ENCODE measurements at places on chromosomes 7 and 10.

GRCh38 chr7:14425559-14425958 lies 436.1 kb upstream of the ETV1 start:
- no peak for DNase-seq

GRCh38 chr7:55508221-55509011 lies 63.9 kb downstream of the VOPP1 start:
- DNase-seq, result peak; percentile 31

- DNase-seq, result no peak
Observed at GRCh38 chr7:157234271-157234670, 95.5 kb downstream of the UBE3C start.

DNA sequence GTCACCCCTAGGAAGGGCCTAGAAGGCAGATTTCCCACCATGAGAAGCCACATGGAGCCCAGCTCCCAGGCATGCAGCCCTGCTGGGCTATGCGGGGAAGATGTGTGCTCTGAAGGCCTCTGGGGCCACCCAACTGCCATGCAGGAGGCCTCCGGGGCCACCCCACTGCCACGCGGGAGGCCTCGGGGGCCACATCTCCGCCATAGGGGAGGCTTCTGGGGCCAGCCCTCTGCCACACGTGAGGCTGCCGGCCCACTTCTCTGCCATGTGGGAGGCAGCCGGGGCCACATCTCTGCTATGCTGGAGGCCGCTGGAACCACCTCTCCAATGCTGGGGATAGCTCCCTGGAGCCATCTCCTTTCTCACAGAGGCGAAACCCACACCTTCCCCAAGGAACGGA lies 451.8 kb downstream of the DNAJB6 start:
- no peak for DNase-seq

GRCh38 chr10:73879296-73880173 lies 5.2 kb upstream of the CAMK2G start:
- peak; percentile 91 for DNase-seq

DNA sequence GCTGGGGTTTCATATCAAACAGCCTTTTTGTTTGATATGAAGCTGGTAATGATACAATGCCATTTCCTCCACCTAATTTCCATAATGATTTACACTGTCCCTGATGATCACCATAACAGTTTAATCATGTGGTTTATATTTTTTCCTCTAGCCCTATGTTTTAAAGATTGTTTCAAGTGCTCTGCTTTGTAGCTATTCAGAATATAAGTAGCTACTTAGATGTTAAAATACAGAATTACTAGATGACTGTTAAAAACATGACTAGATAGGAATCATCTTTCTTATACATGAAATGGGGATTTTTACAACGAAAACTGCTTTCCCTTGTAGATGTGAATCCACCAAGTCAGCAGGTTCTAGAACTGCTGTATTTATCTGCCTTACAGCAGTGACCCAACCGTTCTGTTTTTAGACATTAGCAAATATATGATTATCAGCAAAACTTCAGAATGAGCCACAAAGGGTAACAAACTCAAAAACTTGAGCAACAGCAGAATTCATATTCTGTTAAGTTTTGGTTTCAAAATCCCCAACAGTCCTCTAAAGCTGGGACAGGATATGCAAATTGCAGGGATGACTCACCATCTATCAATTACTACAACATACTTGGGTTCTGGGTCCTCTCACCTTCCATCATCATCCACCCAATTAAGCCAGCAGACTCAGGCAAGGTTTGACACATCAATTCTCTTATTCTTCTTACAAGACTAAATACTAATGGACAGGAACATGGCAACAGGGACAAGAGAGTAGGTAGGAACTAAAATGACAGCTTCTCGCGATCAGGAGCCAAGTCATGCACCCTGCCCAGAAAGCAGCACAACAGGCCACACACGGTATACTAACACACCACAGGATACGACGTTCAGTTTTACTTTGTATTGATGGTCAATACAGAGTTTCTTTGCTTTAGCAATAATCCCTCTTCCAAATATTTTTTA lies 83.9 kb downstream of the PIP4K2A start:
- no peak for DNase-seq

GRCh38 chr10:12636571-12636970 lies 287.2 kb downstream of the CAMK1D start:
- DNase-seq, result no peak

- DNase-seq, result no peak
Observed at GRCh38 chr7:27079234-27079975, 16.4 kb downstream of the HOXA1 start.

GRCh38 chr7:1127001-1127400 lies 33.0 kb downstream of the ZFAND2A start:
- no peak for DNase-seq

DNA sequence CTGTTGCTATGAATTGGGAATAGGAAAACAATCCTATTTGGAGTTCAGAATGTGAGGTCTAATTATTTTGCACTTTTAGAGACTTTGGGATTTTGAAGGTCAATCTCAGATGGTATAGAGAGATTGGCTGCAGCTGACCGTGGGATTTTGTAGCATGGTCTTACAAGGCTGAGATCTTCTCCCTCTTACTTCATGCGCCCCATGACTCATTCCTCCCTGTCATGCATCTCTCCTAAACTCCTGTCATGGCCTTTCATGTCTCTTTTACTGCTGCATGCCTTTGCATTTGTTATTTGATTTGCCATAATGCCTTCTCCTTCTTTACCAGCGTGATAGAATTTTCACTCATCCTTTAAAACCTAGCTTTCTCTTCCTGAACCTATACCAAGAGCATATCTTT lies 133.1 kb downstream of the BBS9 start:
- no peak for DNase-seq

DNA sequence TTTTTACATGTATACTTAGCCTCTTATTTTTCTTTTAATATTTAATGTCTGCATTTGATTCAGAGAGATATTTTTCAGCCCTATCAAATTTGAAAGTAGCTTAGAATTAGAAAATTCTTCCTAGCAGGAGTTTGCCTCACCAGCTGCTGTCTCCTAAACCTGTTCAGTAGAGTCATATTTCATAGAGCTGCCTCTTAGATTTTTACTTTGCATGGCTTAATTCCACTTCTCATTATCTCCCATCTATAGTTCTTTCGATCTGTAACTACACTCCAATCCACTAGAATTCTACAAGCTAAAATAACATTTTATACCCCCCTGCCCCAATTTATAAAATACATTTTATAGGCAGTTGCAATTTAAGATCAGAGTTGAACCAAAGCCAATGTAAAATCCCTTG lies 227.0 kb downstream of the ANK3 start:
- DNase-seq, result no peak
